ENCODE measurements at places on chromosomes 11 and 22. TPM values are rescaled to one million over a fixed set of nuclear protein-coding genes. Genes with fewer than 3 reads are reported as not detected.

Gene CCDC15
- total RNA-seq: 9.2 TPM

Gene KCNK4
- total RNA-seq: not detected

Gene GP1BB
- total RNA-seq: not detected

Gene GPHA2
- not detected for total RNA-seq

Gene PHLDA2
- total RNA-seq: 3.7 TPM

Gene AHNAK
- 323 TPM for total RNA-seq

Gene CNTF
- total RNA-seq: 2.4 TPM

Gene CD3G
- 223 TPM for total RNA-seq

Gene MYO7A
- 0.50 TPM for total RNA-seq

Gene OR4C5
- total RNA-seq: not detected

Gene TREH
- total RNA-seq: not detected

Gene TYR
- total RNA-seq: not detected

Gene ACR
- total RNA-seq: not detected

Gene IFITM10
- 1.3 TPM for total RNA-seq

Gene LRRC4C
- not detected for total RNA-seq

Gene SPON1
- 0.45 TPM for total RNA-seq

Gene MUC15
- total RNA-seq: not detected

Gene FXYD6
- not detected for total RNA-seq

Gene GGT1
- 68.4 TPM for total RNA-seq

Gene IFTAP
- total RNA-seq: 0.75 TPM

Gene BAIAP2L2
- total RNA-seq: 0.63 TPM

Gene GDPD4
- total RNA-seq: not detected

Gene CRYAB
- total RNA-seq: not detected

Gene C11orf97
- total RNA-seq: not detected

Gene MMP27
- total RNA-seq: not detected

Gene CCDC73
- not detected for total RNA-seq

Gene TTC36
- 0.23 TPM for total RNA-seq

Gene MN1
- total RNA-seq: 0.35 TPM

Gene TRMU
- total RNA-seq: 66.8 TPM

Gene OR10A2
- total RNA-seq: not detected

Gene XNDC1N
- 12.8 TPM for total RNA-seq

Gene FJX1
- total RNA-seq: 0.08 TPM

Gene NUP50
- total RNA-seq: 160 TPM

Gene ATP6V1E1
- total RNA-seq: 103 TPM

Gene ADM2
- 8.8 TPM for total RNA-seq

Gene APOA4
- not detected for total RNA-seq

Gene SYT12
- not detected for total RNA-seq

Gene KRTAP5-2
- total RNA-seq: not detected

Gene C22orf42
- total RNA-seq: not detected

Gene OR8G1
- not detected for total RNA-seq

Gene INPP5J
- not detected for total RNA-seq

Gene PHOX2A
- not detected for total RNA-seq

Gene FOXRED1
- 36.4 TPM for total RNA-seq

Gene MMP8
- total RNA-seq: not detected

Gene KDM2A
- total RNA-seq: 87.1 TPM

Gene POU2AF1
- 7.8 TPM for total RNA-seq

Gene ZDHHC24
- 25.9 TPM for total RNA-seq

Gene F2
- not detected for total RNA-seq

Gene SHISAL1
- total RNA-seq: not detected

Gene TENM4
- not detected for total RNA-seq

Gene TMEM225
- total RNA-seq: not detected

Gene SCUBE1
- 0.15 TPM for total RNA-seq

Gene VPREB1
- not detected for total RNA-seq
